ENCODE measurements at places on chromosomes 3 and 15. TPM values are rescaled to one million over a fixed set of nuclear protein-coding genes. Genes with fewer than 3 reads are reported as not detected.
A peak's percentile ranks its signal among the peaks of the same experiment; 100 is the strongest.

- no peak for DNase-seq
These were observed 406.2 kb downstream of the CNTN4 start for GRCh38 chr3:2504912-2505311.

Gene GMNC
- total RNA-seq, result not detected

DNA sequence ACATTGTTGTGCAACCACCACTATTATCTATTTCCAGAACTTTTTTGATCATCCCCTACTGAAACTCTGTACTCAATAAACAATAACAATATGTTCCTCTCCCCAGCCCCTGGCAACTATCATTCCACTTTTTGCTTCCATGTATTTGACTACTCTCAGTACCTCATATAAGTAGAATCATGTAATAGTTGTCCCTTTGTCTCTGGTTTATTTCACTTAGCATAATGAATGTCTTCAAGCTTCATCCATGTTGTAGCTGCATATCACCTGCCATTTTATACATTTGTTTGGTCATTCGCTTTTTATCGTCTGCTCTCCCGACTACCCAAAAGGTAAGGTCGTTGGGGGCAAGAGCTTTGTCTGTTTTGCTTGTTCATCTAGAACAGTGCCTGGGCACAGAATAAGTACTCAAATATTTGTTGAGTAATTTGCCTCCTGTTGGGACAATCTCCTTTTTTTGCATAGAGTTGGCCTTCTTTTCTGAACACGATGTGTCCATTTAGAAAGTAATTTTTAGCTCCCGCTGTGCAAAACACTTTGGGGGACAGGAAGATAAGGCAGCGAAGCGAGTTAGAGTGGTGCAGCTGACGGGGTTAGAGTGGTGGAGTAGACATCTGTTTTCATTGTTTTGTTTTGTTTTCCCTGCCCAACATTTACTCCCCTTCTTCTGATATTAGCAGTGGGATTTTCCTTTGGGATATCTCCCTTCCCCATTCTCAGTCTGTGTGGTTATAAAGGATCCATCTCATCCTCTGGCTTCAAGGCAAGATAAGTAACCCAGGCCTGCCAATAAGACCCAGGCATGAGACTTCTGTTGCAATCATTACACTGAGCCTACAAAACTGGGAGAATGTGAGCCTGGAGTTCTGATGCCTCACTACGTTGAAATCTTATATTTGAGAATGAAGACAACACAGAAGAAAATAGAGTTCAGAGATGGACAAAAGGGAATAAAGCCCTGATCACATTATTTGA lies 83.4 kb upstream of the RNU6-1 start:
- DNase-seq, result no peak

DNA sequence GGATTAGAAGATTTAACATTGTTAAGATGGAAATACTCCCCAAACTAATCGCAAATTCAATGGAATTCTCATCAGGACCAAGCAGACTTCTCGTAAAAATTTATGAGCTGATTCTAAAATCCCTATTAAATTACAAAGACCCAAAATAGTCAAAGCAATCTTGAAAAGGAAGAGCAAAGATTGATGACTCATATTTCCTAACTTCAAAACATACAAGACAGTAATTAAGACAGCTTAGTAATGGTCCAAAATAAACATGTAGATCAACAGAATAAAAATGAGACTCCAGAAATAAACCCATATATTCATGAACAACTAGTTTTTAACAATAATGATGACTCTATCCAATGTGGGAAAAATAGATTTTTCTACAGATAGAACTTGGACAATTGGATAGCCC lies 148.7 kb downstream of the SI start:
- no peak for DNase-seq

DNA sequence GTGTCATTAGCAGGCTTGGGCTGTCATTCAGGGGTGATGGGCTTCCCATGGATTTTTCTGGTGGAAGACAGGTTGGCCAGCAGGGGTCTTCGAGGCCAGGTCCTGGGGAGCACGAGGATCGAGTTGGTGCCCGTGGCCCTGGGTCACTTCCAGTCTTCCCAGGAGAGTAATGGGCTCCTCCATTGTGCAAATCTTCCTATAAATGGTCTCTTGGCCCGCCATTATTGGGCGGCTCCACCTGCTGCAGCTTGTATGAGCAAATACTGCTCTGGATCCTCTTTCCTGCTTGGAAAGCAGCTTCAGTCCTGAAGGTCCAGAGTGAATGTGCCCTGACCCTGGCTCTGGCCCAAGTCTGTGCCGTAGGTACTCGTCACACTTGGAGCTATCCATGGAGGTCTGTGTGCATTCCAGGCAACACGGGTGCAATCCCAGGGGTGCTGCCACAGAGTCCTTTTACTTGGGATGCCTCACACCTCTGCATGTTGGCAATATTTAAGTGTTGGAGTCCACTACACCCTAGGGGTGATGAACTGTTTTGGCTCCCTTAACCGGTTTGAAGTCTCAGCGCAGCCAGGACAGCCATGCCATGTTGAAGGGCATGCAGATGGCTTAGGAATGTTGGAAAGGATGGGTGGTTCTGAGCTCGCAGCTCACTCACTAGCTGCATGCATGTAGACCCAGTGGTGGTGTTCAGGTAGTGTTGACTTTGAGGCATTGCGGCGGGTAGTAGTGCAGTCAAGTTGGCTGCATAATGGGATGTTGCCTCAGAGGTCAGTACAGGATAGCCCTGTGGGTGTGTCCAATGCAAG lies 97.6 kb downstream of the SNRPN start:
- DNase-seq, result no peak

DNA sequence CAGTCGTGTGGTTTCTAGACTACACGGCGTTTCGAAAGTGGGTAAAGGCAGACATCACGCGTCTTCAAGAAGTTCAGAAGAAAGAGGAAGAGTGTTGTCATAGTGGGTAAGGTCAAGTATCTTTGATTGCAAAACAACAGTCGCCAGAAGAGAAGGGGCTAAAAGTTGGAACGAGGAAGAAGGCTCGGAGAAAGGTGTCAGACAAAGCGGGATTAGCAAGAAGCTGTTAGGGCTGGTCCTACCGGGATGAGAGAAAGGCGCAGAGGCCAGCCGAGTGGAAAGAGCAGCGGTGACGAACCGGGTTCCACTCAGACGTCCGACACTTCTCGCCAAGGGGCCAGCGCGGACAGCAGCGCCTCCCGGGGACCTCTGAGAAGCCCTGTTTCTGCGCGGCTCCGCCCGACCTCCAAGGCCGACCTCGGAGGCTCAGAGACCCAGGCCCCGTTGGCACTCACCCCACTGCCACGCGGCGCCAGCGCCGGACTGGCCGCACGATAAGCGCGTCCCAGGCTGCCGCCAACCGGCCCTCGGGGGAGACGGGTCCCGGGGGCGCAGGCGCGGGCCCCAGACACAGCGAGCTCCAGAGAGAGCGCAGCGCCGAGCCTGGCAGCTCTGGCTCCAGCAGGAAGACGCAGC lies 436 bp downstream of the ADPGK start:
- DNase-seq, result peak; percentile 54

Gene SLC12A1
- total RNA-seq, result not detected

DNA sequence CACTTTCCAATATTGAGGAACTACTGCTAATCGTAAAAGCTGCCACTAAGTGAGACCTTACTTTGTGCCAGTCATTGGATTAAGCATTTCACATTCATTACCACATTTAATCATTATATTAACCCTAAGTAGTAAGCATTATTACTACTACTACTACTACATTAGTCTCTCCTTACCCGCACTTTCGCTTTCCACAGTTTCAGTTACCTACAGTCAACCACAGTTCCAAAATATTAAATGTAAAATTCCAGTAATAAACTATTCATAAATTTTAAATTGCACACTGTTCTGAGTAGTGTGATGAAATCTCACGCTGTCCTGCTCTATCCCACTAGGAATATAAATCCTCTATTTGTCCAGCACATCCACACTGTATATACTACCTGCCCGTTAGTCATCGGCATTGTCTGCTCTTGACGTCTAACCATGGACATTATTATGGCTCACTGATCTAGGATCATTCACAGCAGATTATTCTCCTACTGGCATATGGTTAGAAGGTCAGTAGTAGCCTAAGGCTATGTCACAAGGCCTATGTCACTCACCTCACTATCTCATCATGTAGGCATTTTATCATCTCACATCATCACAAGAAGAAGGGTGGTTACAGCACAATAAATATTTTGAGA lies 121.1 kb downstream of the GSK3B start:
- DNase-seq, result peak; percentile 45

- DNase-seq, result no peak
These were observed 354.1 kb downstream of the SHQ1 start for GRCh38 chr3:72494130-72494529.

Gene EFHB
- total RNA-seq, result 1.5 TPM

- DNase-seq, result no peak
These were observed 461.5 kb downstream of the TUSC7 start for GRCh38 chr3:117171124-117171523.

Gene CHRM5
- total RNA-seq, result not detected

Gene CIP2A
- total RNA-seq, result 15.5 TPM

GRCh38 chr3:126465928-126466544 lies 9.7 kb downstream of the ZXDC start:
- no peak for DNase-seq

GRCh38 chr3:50978991-50979667 lies 304.4 kb downstream of the DOCK3 start:
- no peak for DNase-seq

Gene NAALADL2
- total RNA-seq, result 4.2 TPM

Gene PPCDC
- 25.1 TPM for total RNA-seq

DNA sequence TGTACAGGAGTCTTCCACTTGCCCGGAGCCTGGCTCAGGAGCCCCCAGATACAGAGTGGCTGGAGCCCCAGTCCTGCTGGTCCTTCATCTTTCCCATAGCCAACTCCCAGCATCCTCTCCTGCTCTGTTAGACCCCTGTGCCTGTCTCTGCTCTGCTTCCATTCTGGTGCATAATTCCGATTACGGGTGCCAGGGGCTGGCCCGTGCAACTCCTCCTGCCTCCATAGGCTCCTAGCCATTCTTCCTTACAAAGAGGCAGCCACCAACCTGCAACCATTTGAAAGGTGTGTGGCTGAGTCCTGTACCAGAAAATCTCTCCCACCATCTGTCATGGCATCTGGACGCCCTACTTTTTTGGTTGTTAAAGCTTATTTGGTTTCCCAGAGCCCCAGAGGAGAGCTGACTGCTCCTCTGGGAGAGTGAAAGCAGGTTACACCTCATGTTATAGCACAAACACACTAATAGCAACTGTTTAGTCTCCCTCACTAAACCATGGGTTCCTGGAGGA lies 5.2 kb upstream of the RAD18 start:
- DNase-seq, result no peak

Gene HHLA2
- total RNA-seq, result not detected

Gene ANKUB1
- not detected for total RNA-seq

DNA sequence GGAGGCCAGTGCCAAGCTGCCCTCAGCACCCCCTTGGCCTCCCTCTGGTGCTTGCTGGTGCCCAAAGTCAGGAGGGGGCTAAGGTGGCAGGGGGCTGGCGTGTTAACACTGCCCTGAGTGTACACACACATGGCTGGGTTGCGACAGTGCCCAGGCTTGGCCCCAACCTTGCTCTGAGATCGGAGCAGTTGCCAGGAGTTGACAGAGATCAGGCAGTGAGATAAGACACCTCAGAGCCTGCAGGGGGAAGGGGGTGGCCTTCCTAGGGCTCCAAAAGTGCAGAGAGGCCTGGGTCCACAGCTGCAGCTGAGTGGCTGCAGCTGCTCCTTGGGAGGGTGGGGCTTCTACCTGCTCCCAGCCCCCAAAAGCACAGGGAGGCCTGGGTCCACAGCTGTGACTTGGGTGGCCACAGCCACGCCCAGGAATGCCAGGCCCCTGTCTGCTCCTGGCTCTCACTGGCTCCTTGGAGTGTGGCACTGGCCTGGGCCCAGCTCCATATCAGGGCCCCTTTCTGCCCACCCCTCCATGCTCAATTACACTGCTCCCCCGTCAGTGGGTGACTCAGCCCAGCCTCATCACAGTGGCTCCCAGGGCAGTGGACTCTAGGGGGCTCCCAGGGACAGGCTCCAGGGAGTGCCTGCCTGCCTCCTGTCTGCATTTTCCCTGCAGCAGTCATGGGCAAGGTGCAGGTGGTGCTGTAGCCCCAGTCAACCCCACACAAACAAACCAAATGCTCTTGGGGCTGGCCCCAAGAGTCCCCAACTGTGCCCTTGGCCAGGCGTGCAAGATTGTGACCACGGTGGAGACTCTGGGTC lies 56.4 kb upstream of the C15orf39 start:
- peak; percentile 12 for DNase-seq

- DNase-seq, result no peak
These were observed 22.8 kb downstream of the ZPLD1 start for GRCh38 chr3:102457644-102458043.

GRCh38 chr15:33048255-33048654 lies 146.3 kb downstream of the FMN1 start:
- peak; percentile 32 for DNase-seq

DNA sequence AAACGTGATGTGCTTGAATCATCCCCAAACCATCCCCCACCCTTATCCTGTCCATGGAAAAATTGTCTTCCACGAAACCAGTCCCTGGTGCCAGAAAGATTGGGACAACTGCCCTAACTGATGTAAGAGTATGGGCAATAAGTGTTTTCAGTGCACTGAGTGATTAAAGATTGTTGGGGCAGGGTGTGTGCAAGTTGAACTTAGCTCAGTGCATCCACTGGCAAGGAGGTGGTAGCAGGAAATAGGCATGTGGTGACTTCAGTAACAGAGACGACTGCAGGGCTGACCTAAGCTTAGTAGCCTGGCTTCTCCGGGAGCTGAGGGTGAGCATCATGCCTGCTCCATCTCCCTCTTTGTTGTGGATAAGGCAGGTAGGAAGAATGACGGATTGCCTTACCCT lies 27.5 kb downstream of the PAQR9 start:
- no peak for DNase-seq

GRCh38 chr15:55457401-55458022 lies 49.2 kb downstream of the PIERCE2 start:
- DNase-seq, result no peak

Gene GPR149
- not detected for total RNA-seq
